ENCODE measurements at places on chromosomes 6 and 20. TPM values are rescaled to one million over a fixed set of nuclear protein-coding genes. Genes with fewer than 3 reads are reported as not detected.

- no peak for DNase-seq
Measured at GRCh38 chr20:46814366-46815232, 80.0 kb upstream of the EYA2 start.

DNA sequence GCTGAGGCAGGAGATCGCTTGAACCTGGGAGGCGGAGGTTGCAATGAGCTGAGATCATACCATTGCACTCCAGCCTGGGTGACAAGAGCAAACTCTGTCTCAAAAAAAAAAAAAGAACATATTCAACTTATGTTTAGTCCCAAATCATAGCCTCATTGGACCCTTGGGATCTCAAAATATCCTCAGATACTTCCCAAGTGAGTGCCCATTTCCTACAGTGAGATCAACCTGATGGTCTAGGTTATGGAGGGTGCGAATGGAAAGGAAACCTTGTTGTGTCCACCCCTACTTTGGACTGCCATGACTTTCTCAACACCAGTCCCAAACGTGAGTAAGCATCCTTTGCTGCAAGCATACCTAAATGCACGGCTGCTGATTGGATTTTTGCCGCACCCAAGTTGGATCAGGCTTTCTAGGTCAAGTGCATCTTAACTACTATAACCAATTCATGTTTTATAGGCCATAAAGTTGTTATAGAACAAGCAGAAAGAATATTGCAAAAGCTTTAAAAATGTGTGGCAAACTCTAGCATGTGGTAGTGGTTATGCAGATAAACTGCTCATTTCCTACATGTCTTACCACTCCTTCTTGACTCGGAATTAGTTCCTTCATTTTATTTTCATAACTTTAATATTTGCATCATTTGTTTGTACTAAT, 131.2 kb downstream of the PLEKHG1 start:
- no peak for DNase-seq

GRCh38 chr6:43096451-43097097, 20.5 kb downstream of the PTK7 start:
- peak; percentile 70 for DNase-seq

GRCh38 chr6:159639721-159640120, 53.3 kb downstream of the SOD2 start:
- DNase-seq = no peak

DNA sequence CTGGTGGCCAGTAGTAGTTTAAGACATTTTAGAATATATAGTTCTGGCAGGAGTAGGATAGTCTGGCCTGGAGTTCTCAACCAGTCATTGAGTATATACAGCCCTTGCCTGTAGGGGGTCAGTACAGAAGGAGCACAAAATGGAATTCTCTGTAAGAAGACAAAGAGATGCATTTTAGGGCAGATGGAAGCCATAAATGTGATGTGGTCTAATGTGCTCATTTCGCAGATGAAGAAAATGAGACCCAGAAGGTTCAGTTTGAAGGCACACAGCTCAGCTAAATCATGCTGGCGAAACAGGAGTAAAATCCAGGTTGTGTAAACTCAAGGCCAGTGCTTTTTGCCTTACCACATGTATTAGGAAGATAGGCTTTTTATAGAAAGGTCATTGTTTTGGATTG, 29.6 kb downstream of the QKI start:
- no peak for DNase-seq

GRCh38 chr6:39314273-39314795, at the start of gene KCNK17:
Gene KCNK17 (minus strand): TSS chr6:39314419. CDS start chr6:39314320, 99 bp downstream.
- no peak for DNase-seq

DNA sequence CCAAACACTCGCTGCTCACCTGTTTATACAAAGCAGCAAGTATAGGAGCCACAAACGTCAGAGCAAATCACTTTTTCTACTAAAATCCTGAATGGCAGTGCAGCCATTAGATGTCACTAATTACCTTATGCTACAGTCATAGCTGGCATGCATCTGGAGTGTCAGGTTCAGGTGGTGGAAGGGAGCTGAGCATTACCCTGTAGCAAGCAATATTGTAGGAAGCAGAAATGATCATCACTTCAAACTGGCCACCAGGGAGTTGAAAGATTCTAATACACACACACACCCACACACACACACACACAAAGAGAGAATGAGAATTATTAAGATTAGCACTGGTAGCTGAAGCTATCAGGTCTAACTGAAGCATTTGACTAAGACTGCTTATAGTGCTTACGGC, 75.8 kb downstream of the EFHC1 start:
- no peak for DNase-seq

DNA sequence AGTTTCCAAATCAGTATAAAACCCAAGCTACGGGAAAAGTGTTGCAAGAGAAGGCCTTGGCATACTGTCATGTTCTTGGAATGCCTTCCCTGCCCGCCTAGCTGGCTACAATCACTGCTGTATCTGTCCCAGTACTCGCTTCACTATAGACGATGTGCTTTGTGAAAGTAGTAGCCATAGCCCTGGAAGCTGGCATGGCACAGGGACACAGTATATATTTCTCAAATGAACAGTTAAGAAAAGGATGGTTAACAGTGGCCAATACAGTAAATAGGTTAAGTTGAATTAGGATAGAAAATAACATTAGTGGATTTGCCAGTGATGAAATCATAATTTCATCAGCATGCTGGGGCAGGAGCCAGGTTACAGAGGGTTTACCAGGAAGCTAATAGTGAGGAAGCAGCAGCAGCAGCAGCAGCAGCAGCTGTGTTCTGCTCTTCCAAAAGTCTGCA, 499.3 kb downstream of the CDKAL1 start:
- peak; percentile 57 for DNase-seq

- DNase-seq = no peak
Measured at GRCh38 chr6:134546962-134547645, 229.2 kb upstream of the SGK1 start.

DNA sequence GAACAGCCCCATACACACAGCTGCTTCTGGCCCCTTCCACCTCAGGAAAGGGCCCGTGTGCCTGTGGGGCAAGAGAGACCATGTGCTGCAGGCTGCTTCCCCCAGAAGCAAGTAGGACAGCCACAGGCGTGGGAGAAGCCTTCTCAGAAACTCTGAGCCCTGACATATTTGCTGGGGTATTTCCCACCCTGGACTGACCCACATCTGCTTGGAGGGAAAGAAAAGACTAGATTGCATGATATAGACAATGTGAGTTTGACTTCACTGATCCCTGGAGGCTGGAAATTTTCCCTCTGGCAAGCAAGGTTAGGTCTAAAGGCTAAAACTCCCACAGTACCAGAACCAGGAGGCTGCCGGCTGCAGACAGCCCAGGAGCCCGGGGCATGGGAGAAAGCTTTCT, 213.3 kb upstream of the SSTR4 start:
- DNase-seq = no peak

GRCh38 chr6:209432-210103, 82.7 kb upstream of the DUSP22 start:
- no peak for DNase-seq

DNA sequence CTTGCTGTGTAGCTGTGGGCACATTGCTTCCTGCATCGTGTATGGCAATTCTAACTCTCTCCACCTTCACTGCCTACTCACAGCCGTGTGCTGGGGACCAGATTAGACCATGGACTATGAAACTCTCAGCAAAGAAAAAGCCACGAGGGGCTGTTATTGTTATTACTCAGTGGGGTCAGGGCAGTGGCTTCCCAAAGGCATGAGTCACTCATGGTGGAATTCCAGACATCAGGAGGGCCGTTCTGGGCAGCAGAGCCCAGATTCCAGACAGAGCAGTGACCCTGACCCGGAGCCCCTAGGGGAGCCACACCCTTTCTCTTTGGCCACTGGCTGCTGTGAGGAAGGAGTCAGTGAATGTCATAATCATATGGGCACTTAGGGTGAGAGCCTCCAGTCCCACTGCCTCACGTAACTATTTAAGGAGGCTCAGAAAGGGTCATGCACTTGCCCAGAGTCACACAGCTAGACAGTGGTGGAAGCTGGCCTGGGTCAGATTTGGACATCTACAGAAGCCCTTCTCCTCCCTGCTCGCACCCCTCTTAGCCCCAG, 22.2 kb upstream of the CCN5 start:
- peak; percentile 77 for DNase-seq

DNA sequence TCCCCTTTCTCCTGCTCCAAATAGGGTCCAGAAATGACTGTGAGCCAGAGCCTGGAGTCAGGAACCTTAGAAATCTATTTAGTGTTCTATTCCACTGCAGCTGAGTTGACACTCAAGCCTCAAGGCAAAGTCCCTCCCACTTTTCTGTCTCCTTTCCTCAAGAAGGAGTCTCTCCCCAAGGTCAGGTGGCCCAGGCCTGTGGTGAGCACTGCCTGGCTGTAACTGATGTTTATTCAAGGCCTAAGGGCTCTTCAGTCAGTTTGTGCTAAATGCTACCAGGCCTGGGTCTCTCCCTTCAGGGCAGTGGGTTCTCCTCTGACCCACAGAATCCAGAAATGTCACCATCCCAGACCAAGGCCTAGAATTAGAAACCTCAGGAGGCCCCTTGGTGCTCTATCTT, 1042.9 kb upstream of the EPHA7 start:
- no peak for DNase-seq

Gene CLVS2
- under 0.01 TPM for total RNA-seq

Gene LRRC73
- not detected for total RNA-seq

Gene HSPA1B
- 40.3 TPM for total RNA-seq

Gene ENPP4
- total RNA-seq = 9.1 TPM

Gene GABBR1
- total RNA-seq = 34.6 TPM

Gene TRPC4AP
- total RNA-seq = 46.4 TPM

Gene CGA
- not detected for total RNA-seq

Data from uterus (tissue), 4 donors.